Posterior cingulate gyrus (tissue), 11 donors: ENCODE measurements at places on chromosomes 16 and 17.

DNA sequence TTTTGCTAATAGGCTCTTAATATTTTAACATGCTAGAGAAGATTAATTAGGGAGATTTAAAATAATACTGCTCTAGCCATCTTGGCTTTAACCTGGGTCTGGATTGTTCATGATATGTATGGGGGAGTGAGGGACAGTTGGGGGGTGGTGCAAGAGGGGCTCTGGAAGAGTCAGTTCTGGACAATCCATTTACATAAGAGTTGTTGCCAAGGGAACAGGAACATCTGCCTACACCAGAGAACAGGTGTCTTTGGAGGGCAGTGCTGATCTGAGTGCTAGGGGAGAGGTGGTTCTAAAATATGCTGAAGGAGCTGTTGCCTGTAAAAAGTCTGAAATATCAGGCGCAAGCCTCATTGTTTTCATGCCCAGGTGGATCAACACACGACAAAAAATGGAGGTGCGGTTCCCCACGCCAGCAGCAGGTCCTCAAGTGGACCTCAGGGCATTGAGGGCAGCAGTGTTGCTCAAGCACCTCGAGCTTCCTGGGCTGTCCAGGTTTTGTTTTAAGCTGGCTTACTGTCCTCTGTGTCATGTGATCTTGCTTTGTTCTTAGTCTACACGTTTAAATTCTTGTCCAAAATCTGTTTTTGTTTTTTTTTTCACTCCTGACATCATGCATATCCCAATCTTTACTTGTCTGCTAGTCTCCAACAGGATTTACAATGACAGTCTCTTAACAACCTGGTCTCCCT, 25.4 kb upstream of the WSB1 start:
- DNase-seq = no peak

DNA sequence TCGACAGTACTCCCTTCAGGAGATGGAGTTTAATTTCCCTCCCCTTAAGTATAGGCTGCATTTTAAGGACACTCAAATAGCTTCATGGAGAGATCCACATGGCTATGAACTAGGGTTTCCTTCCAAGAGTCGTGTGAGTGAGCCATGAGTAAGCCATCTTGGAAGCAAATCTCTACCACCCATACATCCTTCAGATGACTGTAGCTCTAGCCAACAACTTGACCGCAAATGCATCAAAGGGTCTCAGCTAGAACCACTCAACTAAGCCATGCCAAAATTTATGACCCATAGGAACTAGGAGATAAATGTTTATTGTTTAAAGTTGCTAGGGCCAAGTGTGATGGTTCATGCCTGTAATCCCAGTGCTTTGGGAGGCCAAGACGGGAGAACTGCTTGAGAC, 43.4 kb downstream of the METTL16 start:
- no peak for DNase-seq

- no peak for DNase-seq
Observed at GRCh38 chr17:70157151-70157550, 12.2 kb upstream of the KCNJ2 start.

- DNase-seq = no peak
Observed at GRCh38 chr17:52157603-52158449, 688 bp downstream of the CA10 start.

- no peak for DNase-seq
Observed at GRCh38 chr16:54808890-54809289, 121.8 kb upstream of the IRX5 start.

- no peak for DNase-seq
Observed at GRCh38 chr17:1882836-1883235, 53.0 kb downstream of the RPA1 start.

DNA sequence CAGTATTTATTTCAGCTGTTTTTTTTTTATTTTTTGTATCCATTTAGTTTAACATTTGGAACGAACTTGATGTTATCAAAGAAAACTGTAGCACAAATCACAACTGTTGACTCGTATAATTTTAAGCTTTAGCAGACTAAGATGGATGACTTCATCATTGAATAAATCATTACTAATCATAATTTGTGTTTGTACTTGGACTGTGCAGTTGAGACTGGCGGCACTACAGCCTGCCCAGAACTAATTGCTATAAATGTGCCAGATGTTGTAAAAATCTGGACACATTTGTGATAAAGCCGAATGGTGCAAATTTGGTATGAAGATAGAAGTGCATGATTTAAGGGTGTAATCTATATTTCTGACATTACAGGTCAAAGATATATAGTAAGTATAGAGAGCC, 897.7 kb upstream of the CDH8 start:
- no peak for DNase-seq

- DNase-seq = no peak
Observed at GRCh38 chr17:48211787-48212186, 104.2 kb downstream of the SNX11 start.

DNA sequence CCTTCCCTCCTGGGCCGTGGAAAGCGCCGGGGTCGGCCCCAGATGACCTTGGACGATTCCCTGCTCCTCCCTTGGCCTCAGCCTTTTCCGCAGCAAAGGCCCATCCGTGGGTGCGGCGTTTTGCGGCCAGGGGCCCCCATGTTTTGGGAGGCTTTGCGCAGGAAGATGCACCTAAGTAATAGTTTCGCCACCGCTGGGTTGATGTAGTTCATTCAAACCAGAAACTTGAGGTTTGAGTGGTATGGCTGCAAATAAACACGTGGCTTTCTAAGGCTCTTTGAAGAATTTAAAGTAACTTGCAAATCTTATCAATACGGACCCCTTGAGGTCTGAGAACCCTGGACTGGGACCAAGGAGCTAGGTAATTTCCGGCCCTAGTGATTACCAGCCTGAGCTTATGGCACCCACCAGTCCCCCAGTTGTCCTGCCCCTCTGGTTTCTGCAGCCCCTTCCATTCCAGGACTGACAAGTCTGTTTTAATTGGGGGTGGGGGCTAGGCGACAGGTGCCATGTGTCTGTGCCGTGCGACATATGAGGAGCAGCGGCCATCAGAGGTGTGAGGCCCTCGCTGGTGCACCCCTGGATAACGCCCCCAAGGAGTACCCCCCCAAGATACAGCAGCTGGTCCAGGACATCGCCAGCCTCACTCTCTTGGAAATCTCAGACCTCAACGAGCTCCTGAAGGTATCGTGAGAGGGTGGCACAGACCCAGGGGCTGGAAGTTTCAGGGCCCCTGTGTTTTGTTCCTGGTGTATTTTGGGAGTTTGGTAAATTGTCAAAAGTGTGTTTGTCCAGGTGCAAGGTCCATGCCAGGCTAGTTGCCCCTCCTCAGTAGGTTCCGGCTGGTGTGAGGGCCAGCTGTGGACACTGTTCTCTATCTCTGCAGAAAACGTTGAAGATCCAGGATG, 834 bp downstream of the MRPL12 start:
- no peak for DNase-seq

GRCh38 chr17:2904135-2904534, 107.9 kb downstream of the RAP1GAP2 start:
- peak; percentile 84 for DNase-seq

- DNase-seq = no peak
Observed at GRCh38 chr16:84741340-84741830, 41.6 kb downstream of the USP10 start.

- no peak for DNase-seq
Observed at GRCh38 chr17:50632637-50633036, 2.0 kb upstream of the ABCC3 start.

GRCh38 chr16:19085679-19086200, 18.3 kb downstream of the COQ7 start:
- DNase-seq = no peak

DNA sequence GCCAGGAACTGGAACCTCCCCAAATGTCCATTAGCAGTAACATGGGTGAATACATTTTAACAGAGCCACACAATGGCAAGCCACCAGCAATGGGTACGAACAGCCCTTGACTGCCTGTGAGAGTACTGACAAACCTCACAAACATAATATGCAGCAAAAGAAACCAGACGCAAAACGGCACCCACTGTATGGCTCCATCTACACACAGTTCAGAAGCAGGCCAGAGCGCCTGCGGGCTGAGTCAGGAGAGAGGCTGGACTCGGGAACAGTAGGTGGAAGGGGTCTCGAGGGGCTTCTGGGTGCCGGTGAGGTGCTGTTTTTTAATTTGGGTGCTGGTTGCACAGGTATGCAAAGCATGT, 77.4 kb upstream of the TOB1 start:
- DNase-seq = no peak

GRCh38 chr17:16938496-16939207, 33.3 kb downstream of the TNFRSF13B start:
- no peak for DNase-seq

- DNase-seq = no peak
Observed at GRCh38 chr16:80407265-80407987, 133.4 kb upstream of the DYNLRB2 start.

GRCh38 chr16:69194488-69194887, 7.5 kb downstream of the SNTB2 start:
- DNase-seq = no peak

- DNase-seq = no peak
Observed at GRCh38 chr17:78935419-78936323, 10.5 kb upstream of the TIMP2 start.

DNA sequence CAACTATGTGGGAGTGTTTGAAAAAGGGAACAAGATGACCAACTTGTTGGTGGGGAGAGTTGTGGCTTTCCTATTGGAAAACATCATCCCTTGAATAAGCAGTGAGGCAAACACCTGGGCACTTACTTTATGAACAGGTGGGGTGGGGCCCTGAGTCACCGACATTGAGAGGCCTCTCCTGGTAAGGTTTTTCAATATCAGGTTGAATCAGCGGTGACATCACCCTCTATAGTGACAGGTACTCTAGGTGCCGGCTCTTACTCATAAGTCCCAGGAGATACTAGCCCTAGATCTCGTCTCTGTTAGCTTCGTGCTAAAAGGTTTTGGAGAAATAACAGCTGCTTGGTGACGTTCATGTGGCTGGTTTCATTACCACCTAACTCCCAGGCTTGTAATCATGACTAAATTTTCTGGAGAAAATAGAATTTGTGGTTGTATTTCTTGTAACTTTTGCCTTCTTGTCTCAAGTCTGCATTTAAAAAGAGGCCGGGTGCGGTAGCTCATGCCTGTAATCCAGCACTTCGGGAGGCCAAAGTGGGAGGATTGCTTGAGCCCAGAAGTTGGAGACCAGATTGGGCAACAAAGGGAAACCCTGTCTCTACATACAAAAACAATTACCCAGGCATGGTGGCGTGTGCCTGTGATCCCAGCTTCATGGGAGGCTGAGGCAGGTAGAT, 19.3 kb downstream of the CDH1 start:
- DNase-seq = no peak
